ENCODE measurements at places on chromosomes 3 and 15.

DNA sequence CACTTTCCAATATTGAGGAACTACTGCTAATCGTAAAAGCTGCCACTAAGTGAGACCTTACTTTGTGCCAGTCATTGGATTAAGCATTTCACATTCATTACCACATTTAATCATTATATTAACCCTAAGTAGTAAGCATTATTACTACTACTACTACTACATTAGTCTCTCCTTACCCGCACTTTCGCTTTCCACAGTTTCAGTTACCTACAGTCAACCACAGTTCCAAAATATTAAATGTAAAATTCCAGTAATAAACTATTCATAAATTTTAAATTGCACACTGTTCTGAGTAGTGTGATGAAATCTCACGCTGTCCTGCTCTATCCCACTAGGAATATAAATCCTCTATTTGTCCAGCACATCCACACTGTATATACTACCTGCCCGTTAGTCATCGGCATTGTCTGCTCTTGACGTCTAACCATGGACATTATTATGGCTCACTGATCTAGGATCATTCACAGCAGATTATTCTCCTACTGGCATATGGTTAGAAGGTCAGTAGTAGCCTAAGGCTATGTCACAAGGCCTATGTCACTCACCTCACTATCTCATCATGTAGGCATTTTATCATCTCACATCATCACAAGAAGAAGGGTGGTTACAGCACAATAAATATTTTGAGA is 121.1 kb downstream of the GSK3B start:
- DNase-seq, result no peak

DNA sequence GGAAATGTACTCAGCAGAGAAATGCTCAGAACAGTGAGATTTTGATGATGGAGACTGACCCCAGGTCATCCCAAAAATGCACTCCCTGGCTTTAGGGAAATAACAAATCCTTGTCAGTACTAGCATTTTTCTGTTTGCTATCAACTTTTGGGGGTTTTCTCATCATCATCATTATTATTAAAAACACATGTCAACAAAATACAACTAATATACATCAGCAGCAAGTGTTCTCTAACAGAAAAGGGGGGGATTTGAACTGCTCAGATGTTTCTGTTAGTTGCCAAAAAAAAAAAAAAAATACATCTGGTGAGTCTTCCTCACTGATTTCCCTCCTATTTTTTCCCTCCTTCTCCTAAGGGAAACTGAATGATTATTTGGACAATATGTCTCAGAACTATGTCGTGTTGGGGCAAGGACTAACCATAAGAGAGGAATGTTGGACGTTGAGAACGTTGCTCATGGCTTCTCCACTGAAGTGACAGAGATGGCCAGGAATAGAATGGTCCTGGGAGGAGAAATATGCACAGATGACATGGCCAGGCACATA is 230.0 kb upstream of the MCTP2 start:
- DNase-seq, result no peak

GRCh38 chr3:167480748-167481147 is 6.9 kb upstream of the SERPINI2 start:
- no peak for DNase-seq

GRCh38 chr3:64467255-64467944 is 220.4 kb downstream of the ADAMTS9 start:
- DNase-seq, result no peak

GRCh38 chr3:78621061-78621716 is 1146.6 kb downstream of the ROBO1 start:
- no peak for DNase-seq

GRCh38 chr3:193585530-193585929 is 7.5 kb upstream of the OPA1 start:
- DNase-seq, result no peak

DNA sequence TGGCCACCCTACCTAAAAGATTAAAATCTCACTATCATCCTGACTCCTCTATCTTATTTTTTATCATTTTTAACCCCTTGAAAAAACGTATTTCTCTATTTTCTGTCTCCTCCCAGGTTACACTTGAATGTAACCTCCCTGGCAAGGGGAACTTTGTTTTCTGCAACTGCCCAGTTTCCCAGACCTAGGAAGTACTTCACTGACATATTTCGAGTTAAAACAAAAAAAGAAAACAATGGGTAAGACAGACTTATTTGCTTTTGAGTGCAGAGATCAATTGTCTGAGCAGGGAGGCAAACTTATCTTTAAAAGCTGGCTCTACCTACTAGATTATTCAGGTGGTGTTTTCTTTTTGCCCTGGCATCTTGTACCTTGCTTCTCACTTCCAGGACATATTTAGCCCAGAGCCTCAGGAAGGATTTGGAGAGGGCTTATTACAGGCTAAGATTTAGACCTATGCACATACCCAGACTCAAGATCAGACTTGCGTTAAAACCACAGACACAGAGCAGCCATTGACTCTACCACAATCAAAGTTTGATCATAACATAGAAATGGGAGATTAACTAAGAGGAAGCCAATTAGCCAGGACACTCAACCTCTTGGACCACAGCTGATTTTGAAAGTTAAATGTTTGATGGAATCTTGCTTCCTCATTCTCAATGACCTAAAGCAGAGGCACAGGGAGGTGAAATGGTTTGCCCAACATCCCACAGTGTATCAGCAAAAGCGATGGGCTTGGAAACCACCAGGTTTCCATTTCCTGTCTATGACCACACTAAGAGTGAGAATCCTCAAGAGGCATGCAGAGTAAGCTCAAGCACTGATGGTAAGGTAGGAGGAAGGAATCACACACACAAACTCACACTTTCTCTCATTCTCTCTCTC is 169.5 kb upstream of the THBS1 start:
- DNase-seq, result no peak

DNA sequence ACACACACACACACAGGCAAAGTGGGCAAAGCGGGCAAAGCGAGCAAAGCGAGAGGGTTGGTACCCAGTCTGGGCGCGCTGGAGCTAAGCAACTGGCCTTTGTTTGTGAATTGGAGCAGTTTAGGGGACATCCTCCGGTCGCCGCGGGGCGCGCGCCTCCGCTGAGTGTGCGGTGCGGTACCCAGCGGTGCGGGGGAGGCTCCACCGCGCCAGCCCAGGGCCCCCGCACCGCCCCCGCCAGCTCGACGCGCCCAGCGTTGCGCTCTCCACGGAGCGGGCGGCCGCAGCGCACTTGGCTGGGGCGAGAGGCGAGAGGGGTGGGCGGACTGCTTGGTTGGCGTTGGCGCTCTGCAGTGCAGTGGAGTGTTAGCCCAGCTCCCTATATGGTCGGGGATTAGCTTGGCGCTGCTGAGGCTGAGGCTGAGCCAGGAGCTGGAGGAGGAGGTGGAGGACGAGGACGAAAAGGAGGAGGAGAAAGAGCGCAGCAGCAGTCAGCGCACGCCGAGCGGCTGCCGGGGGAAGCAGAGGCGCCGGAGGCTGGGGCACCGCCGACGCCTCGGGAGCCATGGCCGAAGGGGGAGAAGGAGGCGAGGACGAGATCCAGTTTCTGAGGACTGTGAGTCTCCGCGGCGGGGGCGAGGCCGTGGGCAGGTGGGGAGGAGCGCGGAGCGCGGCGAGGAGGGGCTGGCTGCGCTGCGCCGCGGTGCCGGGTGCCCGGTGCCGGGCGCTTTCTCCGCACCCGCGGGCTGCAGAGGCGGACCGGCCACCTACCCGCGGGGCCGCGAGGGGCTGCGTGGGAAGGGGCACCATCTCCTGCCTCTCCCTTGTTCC is at the start of gene RYR3:
Gene RYR3, plus strand, starts transcription at position 487 of the 831 bp plus-strand sequence. Its CDS starts 79 bp downstream, at position 566.
- no peak for DNase-seq

DNA sequence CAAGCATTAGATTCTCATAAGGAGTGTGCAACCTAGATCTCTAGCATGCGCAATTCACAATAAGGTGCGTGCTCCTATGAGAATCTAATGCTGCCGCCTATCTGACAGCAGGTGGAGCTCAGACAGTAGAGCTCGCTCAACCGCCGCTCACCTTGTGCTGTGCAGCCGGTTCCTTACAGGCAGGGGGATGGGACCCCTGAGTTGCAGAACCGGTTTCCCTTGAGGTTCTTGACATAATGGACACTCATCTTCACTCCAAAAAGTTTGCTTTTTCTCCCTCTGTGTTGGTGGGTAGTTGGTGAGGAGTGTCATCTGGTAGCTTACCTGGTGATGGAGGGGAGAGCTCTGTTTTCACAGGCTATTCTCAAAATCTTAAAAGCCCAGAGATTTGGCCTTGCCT is 324.0 kb upstream of the TBL1XR1 start:
- no peak for DNase-seq

DNA sequence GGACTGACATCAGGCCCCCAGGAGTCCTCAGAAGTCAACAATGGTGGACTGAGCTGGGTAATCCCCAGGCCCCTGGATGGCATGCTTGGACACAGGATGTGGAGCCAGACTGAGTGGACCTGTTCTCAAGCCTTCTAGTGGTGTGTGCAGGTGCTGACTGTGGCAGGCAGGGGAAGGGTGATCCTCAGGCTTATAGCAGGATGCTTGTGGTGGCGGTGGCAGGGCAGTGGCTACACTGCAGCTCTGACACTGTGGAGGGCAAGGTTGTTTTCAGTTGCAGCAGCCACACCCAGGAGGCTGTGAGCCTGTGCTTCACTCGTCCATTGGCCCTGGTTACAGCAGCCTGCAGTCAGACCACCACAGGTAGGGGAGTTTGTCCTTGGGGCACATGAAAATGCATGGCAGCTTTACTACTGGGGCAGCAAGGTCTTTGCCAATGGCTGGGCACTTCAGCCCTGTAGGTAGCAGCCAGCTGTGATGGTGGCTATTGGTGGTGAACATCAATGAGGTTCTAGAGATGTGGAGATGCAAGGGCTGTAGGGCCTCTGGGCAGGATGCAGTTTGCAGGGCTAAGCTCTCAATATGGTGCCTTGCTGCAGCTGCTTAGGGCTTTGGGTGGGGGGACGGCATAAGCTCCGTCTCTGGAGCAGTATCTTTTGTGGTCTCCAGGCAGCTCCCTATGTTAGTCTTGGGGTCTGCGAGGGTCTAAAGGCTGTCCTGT is 17.5 kb upstream of the MYO5A start:
- no peak for DNase-seq

DNA sequence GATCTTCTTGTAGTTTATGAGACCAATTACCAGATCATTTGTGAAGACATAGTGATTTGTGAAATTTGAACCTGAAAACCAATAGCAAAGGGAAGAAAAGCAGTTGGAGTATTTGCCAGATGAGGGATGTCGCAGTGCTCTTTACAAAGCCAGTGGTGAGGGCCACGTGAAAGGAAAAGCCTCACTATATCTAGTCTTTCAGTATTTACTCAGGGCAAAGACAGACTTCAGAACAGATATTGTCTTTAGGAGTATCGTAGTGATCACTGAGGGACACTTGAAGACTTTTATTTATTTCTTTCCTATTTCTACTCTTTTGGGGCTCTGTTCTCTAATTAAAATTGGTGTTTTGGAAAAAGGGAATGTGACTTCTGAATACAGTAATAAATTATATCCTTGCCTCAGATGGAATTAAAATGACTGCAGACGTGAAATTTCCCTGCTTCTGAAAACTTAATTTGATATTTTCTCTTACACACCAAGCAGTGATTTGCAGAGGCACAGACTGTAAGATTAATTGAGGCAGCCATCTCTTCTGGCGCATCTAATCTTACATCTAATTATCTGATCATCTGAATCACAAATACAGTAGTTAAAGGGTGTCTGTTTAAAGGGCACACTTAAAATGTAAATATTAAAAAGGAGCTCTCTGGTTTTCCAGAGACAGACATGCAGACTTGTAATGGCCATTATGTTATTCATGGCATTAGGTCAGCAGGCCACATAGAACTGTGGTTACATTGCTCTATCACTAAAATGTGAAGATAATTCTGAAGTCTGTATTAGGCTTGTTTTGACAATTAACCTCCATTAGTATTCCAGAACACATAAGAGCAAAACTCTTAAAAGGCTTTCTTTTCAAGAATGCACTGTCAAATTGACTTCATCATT is 193.0 kb upstream of the GOLIM4 start:
- no peak for DNase-seq

- no peak for DNase-seq
Measured at GRCh38 chr15:38611228-38611627, 46.6 kb upstream of the RASGRP1 start.

DNA sequence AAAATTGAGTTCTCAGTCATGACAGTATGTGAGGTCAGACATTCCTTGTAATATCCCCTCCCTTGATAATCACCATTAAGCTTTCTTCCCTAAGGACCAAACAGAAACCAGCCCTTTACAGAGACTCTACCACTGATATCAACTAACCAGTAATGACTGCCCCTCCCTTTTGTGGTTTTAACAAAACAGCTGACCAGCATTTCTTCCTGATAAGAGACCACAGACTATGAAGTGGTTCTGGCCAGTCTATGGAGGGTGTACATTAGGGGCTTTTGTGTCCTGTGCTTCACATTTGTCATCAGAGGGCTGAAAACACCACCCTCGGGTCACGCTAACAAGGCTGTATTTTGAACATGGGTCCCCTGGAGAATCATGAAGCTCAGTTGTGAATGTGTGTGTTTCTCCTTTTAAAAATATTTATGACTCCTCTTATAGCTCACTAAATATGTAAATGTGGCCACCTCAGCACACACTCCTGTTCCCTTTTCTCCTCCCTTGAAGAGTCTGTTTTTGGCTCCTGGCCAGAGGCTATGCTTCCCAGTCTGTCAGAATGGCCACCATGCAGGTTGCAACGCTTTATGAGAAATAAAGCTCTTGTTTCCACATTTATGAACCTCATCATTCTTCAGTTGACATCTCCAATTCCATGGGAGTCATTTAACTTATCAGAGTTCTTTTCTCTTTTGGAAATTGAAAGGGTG is 239.3 kb downstream of the CPNE4 start:
- no peak for DNase-seq

GRCh38 chr3:149473357-149474249 is 894 bp upstream of the TM4SF4 start:
- DNase-seq, result no peak

DNA sequence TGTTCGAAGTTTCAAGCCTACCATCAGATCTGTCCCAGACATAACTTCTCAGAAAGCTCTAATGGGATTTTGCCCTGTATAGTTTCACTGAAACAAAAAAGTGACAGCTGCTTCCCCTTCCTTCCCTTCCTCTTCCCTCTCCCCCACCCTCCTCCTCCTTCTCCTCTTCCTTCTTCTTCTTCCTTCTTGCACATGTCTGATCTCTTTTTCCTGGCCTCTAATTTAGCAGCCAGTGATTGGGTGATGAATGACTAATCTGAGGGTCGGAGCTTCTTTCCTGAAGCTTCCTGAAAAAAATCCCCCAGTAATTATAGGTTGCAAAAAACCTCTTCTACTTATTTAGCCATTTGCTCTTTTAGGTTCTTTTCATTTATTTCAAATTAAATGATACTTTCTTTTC is 168.7 kb downstream of the POTEB3 start:
- no peak for DNase-seq

DNA sequence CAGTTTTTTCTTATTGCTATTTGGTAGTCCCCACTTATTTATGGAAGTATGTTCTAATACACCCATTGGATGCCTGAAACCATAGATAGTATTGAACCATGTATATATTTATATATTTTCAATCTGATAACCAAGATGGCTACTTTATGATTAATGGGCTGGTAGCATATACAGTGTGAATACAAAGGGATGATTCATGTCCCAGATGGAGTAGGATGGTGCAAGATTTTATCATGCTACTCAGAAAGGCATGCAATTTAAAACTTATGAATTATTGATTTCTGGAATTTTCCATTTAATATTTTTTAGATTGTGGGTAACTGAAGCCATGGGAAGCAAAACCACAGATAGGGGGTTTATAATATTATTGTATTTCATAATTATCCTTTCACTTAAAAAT is 35.2 kb downstream of the AP4E1 start:
- no peak for DNase-seq

All from activated CD8-positive, alpha-beta memory T cell treated with anti-CD3 and anti-CD28 coated beads for 4 hours (primary cell).